ENCODE measurements at places on chromosomes 2 and 18. TPM values are rescaled to one million over a fixed set of nuclear protein-coding genes. Genes with fewer than 3 reads are reported as not detected.

GRCh38 chr2:53787614-53788289, 908 bp downstream of the ERLEC1 start:
- no peak for DNase-seq

GRCh38 chr2:222427646-222428301, 3.4 kb downstream of the SGPP2 start:
- DNase-seq = no peak

- DNase-seq = no peak
Observed at GRCh38 chr2:137570484-137570883, 393.8 kb upstream of the HNMT start.

- no peak for DNase-seq
Observed at GRCh38 chr2:118251427-118251826, 163.2 kb downstream of the INSIG2 start.

GRCh38 chr18:12478269-12479047, 70.7 kb downstream of the PRELID3A start:
- DNase-seq = no peak

GRCh38 chr18:13465476-13465875, 246.9 kb downstream of the LDLRAD4 start:
- no peak for DNase-seq

DNA sequence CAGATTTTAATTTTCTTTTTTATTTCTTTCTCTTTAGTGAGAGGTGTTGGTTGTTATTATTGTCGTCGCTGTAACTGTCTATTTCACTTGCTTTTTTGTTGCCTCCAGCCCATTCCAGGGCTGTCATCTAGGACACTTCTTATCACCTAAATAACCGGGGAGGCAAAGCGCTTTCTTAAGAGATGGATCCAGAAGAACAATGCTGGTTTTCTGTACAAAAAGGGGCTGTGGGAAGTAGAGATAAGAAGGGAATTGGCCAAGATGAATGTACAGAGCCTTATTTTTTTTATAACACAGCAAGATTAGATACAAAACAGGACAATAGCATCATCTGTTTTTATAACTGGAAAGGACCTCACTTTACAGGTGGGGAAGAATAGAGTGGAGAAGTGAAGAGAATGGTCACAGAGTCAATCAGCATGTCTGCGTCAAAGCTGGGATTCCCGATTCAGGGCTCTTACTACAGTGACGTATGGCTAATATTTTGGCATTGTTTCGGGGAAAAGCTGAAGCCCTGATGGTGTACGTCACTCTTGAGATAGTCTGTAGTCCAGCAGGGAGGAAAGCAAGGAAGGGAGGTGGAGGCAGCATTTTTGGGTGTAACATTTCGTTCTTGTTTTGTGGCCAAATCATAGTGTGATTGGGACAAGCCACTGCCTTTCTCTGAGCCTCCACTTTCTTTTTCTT, 23.2 kb downstream of the IL1B start:
- DNase-seq = no peak

- no peak for DNase-seq
Observed at GRCh38 chr2:1115843-1116539, 165.3 kb downstream of the SNTG2 start.

- no peak for DNase-seq
Observed at GRCh38 chr2:239295377-239296019, 105.3 kb downstream of the HDAC4 start.

GRCh38 chr18:8991155-8991554, 111.3 kb upstream of the NDUFV2 start:
- no peak for DNase-seq

GRCh38 chr2:38074058-38074763, 1.7 kb downstream of the CYP1B1 start:
- peak; percentile 46 for DNase-seq

GRCh38 chr2:228518-229278, 35.1 kb downstream of the SH3YL1 start:
- no peak for DNase-seq

- DNase-seq = no peak
Observed at GRCh38 chr2:126686841-126687485, 31.0 kb downstream of the GYPC start.

DNA sequence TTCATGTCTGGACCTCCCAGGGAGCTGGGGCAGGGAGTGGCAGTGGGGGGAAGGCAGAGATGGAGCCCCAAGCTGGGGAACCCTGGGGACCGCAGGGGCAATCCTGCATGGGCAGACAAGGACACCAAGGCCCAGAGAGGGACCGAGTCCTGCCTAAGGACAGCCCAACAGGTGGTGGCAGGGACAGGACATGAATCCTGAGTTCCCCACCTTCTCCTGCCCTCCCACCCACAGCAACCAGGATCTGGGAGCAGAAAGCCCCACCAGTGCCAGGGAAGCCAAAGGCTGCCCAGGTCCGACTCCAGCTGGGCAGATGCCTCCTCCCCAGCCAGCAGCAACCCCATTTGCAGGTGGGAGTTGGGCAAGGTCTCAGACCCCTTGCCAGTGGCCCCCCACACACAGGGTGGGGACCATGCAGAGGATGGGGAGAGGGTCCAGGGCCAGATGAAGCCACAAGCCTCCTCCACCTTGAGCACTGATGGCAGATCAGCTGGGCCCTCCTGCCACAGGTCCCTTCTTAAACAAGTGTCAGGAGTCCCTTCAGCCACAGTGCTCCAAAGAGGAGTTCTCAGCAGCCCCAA, 6.3 kb downstream of the ADRA2B start:
- DNase-seq = peak; percentile 19

DNA sequence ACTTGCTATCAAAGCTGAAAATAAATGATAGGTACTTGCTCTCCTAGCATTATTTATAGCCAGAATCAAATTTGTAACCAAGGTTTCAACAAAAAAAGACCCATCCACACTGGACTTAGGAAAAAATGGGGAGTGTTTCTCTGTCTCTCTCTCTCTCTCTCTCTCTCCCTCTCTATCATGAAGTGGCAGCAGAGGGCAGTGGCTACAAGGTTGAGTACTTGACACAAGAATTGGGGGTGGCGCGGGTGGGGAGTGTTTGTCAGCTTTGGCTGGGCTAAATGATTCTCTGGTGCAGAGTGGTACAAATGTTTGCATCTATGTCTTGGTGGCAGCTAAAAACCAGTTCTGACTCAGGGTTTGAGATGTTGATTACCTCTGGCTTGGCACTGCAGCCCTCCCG, 85.0 kb downstream of the RBM43 start:
- no peak for DNase-seq

GRCh38 chr2:96145848-96146152, 560 bp upstream of the DUSP2 start:
- no peak for DNase-seq

FSHR gene
- polyA plus RNA-seq = 1.2 TPM

GPR55 gene
- polyA plus RNA-seq = 0.05 TPM

GKN2 gene
- not detected for polyA plus RNA-seq

FOXD4L1 gene
- not detected for polyA plus RNA-seq

GALNT14 gene
- 0.28 TPM for polyA plus RNA-seq

Data from ovary (tissue), 10 donors.